ENCODE measurements at places on chromosomes 2 and 18.

- DNase-seq = no peak
These were observed 138.8 kb upstream of the ID2 start for GRCh38 chr2:8543060-8543382.

GRCh38 chr2:26692279-26692896 lies at the start of gene KCNK3:
KCNK3 (plus strand) TSS chr2:26692722; CDS start chr2:26692876, 154 bp downstream.
- DNase-seq = no peak

GRCh38 chr2:183243758-183244157 lies 119.5 kb downstream of the NUP35 start:
- no peak for DNase-seq

DNA sequence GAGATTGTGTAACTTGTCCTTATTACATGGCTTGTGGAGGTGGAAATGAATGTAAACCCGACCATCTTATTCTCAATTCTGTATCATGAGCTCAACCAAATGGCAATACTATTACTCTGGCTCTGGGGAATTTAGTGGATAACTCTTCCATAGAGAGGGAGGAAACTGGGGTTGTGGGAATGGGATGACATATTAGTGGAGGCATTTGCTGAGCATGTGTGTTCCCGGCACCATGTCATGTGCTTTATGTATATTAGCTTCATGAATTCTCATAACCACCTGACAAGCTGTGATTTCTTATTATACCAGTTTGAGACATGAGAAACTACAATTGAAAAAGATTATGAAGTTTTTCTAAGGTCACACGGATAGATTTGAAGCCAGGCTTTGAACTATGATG lies 112.8 kb upstream of the TMEFF2 start:
- DNase-seq = no peak

- DNase-seq = no peak
These were observed 33.2 kb upstream of the CXXC1 start for GRCh38 chr18:50320719-50321118.

DNA sequence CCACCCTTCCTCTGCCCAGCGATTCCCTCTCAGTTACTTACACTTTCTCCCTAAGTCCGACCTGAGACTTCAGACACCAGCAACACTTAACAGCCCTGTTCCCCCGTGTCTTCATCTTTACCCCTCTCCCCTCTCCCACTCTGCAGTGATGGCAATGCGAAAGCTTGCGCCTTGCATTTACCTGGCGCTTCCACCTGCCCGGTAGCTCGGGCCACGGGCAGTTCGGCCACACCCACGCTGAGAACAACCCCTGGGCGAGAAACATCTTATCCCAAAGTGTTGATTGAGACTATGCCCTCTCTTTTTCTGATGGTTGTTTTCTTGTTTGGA lies 558 bp downstream of the DNAJC10 start:
- no peak for DNase-seq

DNA sequence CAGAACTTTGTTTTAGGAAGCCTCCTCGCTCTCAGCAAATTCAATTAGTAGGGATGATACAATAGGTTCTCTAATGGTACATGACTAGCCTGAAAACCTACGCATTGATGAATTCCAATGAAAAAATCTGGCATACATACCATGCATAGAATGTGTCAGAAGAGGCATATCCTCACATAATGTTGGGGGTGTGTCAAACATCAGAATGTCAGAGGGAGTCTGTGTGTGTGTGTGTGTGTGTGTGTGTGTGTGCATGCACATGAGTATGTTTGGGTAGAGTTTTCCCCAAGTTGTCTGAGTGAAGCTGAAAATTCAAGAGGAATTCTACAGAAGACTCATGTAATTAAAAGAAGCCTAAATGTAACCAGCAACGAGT lies 78.5 kb downstream of the FIGN start:
- no peak for DNase-seq
